Posterior vena cava (tissue), 2 donors: ENCODE measurements at places on chromosomes 12 and 14.

GRCh38 chr14:76786601-76787000, 25.3 kb downstream of the VASH1 start:
- DNase-seq: no peak

DNA sequence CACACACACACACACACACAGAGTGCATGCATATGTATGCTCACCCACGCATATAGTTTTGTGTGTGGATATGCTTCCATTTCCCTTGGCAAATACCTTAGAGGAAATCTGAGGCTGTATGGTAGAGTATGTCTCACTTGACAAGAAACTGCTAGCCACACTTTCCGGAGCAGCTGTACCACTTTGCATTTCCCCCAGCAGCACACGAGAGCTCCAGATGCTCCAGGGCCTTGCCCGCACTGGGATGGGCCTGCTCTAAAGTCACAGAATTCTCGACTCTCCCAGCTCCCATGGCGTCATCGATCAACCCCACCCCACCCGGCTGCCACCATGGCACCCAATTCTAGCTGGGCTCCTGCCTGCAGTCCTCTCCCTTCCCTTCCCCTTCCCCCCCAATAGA, 21.9 kb downstream of the CLMN start:
- DNase-seq: peak; percentile 49

DNA sequence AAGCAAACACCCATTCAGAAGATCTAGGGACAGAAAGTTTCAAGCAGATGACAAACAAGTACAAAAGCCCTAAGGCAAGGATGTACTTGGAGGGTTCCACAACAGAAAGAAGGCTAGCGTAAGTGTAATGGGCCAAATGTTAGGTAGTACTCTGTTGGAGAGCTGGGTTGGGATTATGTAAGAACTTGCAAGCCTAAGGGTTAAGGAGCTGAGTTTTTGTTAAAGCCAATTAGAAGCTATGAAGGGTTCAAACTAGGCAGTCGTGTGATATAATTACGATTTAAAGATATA, 41.4 kb downstream of the HECTD1 start:
- DNase-seq: no peak

DNA sequence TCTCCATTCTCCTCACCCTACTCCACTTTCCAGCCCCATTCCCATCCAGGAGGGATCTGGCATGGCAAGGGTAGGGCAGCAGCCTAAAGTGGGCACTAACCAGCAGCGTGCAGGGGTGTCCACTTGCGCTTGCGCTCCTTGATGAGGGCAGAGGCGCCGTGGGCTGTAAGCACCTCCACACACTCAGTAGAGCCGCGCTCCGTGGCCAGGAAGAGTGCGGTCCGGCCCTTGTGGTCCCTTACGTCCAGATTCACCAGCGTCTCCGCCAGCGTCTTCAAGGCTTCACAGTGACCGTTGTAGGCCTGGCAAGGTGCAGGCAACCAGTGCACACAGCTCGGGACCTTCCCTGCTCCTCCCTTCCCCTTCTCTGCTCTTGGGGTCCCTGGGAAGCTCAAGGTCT, 10.3 kb downstream of the ANKRD52 start:
- DNase-seq: no peak

GRCh38 chr14:94887591-94887990, 117.7 kb upstream of the GSC start:
- no peak for DNase-seq
